ENCODE measurements at places on chromosomes 12 and 14.

DNA sequence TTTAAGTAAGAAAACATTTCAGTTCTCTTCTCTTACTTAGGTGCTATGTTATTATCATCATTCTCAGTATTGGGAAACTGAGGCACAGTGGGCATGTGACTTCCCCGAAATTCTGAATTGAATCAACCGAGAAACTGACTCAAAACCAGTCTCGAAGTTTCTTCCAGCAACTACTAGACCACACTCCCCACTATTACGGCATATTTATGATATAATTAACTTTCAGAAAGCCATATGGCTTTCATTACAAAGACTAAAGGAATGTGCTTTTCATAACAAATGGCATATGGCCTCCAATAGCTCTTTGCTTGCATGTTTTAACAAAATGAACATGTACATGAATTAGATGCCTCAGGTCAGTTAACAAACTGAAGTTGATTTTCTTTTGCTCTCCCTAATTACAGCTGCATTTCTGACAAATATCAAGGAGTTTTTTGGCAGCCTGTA is 182.9 kb upstream of the SLC38A2 start:
- no peak for DNase-seq

GRCh38 chr14:99195602-99196309 is 76.2 kb downstream of the BCL11B start:
- DNase-seq, result no peak

- no peak for DNase-seq
Observed at GRCh38 chr12:6627616-6628015, 8.1 kb downstream of the LPAR5 start.

DNA sequence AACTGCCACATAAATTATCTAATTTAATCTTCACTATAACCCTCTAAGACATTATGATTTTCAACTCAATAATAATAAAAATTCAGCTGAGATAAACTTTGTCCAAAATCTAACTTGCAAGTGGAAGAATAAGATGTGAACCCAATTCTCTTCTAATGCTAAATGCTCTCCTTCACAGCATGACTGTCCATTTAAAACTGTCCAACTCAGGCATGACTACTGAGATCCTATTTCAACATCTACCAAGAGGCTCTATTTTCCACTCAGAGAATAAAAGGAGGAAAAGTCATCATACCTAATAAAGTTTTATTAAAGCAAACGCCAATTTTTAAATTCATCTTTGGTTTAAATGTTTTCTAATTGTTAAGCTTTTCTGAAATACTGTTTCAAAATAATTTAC is 183.6 kb downstream of the MED13L start:
- DNase-seq, result no peak

- no peak for DNase-seq
Observed at GRCh38 chr12:98924-99352, 32.4 kb downstream of the IQSEC3 start.

DNA sequence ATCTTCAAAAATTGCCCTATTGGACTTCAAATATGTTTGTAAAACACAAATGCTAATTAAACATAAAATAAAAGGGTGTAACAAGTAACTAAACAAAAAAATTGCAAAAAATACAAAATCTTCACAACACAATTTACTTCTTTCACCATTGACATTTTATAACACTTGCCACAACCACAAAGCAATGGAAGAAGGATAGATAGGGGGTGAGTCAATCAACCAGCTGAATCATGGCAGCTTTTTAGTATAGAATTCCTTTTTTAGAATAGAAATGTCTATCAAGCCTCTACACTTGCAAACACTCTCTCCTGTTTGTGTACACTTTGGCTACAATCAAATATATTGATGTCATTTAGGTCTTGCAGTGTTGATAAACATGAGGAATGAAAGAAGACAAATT is 232.7 kb downstream of the SLC16A7 start:
- DNase-seq, result no peak

GRCh38 chr12:22410486-22410885 is 76.0 kb upstream of the ST8SIA1 start:
- no peak for DNase-seq

DNA sequence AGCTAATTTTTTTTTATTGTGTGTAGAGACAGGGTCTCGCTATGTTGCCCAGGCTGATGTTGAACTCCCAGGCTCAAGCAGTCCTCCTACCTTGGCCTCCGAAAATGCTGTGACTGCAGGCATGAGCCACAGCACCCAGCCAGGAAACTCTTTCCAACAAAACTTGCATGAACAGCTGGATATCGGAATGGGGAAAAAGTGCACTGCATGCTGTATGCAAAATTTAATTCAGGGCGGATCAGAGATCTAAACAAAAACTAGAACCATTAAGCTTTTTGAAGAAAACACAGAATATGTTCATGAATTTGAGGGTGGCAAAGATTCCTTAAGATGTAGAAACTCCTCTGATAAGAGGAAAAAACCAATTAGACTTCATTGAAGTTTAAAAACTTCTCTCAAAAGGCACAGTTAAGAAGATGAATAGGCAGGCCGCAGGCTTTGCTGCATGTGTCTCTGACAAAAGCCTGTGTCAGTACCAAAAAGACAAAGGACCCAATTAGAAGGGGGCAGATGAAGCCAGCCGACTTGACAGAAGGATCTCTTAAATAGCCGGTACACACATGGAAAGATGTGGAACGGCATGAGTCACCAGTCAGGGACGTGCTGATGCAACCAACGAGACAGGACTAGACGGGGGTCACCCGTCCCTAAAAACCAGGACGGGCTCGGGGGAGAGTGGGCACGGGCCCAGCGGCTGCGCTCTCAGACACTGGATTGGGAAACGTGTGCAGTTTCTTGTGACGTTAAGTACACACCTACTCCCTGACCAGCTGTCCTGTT is 34.8 kb upstream of the MMP17 start:
- no peak for DNase-seq

DNA sequence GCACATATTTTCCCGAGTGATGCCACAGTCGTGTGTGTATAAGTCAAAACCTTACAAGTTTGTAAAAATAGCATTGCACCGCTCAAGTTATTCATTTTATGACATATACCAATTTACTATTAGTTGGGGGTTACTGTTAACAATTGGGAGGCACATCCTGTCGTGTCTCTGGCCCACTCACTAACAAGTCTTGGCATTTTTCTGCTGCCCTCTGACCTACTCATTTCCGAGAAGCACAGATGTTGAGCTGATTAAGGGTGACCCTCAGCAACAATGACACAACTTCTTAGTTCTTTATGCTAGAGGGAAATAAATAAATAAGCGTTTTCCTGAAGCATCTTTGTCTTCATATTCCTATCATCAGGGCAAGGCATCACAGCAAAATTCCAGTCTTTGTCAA is 6.8 kb upstream of the ATG14 start:
- no peak for DNase-seq

DNA sequence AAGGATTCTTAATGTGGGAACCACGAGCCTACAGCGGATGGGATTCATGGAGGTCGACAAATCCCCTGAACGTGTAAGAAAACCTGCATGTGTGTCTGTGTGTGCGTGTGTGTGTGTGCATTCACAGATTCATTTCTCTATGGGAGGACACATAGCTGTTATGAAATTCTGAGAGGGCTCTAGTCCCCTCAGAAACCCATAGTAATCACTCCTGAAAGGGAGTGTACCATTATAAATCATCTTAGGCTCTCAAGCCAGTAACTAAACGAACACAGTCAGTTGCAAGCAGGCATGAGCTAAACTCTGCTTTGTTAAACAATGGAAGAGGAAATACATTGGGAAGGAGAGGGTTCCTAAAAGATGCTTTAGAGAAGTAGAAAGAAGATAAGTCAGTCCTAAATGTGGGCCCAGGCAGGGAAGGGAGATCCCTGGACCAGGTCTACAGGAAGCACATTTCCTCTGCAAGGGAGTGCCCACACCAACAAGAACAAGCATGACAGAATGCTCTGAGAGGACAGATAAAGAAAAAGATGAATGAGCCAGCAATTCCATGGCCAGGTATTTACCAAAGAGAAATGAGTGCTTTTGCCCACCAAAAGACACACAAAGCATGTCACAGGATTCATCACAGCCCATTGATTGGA is 91.3 kb downstream of the ITPR2 start:
- DNase-seq, result no peak

DNA sequence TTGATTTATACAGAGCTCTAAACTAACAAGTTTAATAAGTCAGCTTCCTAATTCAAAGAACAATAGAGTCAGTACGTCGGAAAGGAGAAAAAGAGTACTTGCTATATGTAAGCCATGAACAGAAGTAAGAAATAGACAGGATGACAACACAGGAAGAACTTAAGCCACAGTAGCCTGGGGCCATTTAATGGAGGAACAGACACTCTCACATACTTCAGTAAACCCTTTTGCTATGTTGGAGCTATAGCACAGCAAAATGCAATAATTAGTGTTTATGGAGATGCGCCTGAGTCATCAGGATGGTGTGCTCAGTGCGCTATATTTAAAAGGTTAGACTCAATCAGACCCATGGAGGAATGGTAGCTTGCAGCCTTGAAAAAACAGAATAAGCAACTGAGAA is 61.0 kb downstream of the SRGAP1 start:
- DNase-seq, result no peak

DNA sequence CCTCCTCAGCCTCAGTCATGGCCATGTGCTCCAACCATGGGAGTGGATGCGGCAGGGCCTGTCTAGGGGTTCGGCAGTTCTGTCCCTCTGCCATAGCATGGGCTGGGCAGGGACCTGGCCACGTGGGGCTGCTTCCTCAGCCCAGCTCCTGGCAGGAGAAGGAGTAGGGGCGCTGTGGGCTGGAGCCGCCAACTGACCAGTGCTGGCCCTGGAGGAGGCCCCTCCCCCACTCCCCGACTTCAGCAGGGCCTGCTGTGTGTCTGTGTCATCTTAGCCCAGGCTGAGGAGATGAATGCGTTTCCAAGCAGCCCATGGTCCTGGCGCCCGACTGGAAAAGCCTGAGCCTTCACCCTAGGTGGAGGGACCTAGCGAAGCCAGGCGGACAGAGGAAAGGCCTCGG is 2.7 kb upstream of the PACS2 start:
- DNase-seq, result no peak

- DNase-seq, result no peak
Observed at GRCh38 chr12:47754881-47755280, 3.8 kb downstream of the RAPGEF3 start.

DNA sequence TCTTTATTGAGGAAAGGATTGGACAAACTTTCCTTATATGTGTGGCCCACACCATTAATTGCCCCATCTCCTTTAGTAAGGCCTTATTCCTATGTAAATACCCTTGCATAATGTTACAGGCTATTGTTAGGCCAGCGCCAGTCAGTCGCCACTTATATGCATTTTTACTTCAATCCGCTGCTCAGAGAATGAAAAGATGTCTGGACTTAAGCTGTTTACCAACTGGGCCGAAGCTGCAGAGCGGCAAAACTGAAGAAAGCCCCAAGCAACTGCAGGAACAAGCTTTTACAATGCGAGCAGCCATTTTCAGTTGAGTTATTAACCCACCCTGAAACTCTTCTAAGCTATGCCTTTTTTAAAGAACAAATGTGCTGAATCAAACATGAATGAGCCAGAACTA is 92.1 kb upstream of the OTX2 start:
- DNase-seq, result no peak

GRCh38 chr14:69274321-69274720 is 14.4 kb downstream of the GALNT16 start:
- DNase-seq, result no peak

DNA sequence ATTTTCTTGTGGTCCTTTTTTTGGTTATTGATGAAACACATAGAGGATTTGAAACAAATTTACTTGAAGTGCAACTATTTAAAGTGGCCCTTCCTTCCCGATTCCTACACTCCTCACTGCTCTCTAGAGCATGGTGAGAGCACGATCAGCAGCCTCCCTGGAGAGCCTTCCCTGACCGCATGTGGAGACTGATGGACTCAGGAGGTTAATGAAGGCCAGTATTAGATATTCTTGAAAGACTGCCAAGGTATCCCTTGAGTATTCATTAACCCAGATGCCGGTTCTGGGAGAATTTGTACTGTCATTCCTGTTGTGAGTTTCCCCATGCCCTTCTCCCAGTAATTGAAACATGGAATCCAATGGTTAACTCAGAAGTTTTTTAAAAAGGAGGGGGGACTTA is 102.8 kb upstream of the FGD4 start:
- DNase-seq, result no peak

DNA sequence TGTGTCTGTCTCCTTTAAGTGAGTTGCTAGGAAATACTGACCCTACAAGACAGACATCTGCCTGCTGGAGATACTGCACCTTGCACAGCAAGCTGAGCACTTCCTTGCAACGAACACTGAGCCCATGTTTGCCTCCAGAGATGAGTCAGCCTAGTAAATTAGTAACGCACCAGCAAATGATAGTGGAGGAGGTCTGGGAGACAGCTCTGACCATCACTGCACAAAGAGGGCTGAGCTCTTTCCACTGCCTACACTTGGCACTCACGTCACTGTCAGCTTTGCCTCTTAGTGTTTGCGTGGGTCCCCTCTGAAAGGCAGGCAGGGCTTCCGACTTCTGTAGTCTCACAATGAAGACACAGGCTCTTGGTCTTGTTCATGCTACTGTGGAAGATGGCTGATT is 109.0 kb downstream of the APAF1 start:
- no peak for DNase-seq

- no peak for DNase-seq
Observed at GRCh38 chr14:47208434-47208833, 467.0 kb downstream of the MDGA2 start.

DNA sequence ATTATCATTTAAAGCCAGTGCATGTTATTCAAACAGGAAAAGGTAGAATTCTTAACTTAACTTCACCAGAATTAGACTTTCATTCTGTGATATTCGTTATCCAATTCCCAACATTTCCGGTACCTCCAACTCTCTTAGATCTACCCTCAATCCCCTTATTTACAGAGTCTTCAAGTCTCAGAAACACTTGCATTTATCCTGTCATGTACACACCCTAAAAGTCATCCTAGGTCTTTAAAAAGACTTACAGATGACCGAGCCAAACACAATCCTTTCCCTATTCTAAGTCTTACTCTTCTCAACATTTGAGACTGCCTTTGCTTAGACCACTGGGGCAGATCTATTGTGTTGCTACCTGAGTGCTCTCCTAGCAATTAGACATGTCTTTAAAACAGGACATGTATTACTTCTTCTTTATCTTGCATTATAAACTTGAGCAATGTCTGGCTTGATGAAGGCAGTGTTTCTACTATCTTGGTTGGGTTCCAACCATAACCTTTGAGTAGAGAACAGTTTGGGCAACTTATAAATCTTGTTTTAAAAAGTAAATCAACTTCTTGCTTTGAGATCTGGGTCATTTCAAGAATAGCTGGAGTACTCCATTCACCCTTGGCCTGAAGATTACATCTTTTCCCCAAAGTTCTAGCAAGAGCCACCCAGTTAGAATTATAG is 140.6 kb upstream of the PLEKHG7 start:
- no peak for DNase-seq

- DNase-seq, result no peak
Observed at GRCh38 chr12:86729739-86730138, 473.5 kb upstream of the MGAT4C start.
